ENCODE measurements at places on chromosomes 2 and 18.

- no peaks in the 10 kb centered on the region for H3K4me1 ChIP-seq
- no peak for DNase-seq
- H3K27ac ChIP-seq = no peak overlapping the region
- no peak overlapping the region for H3K4me3 ChIP-seq
These were observed 42.1 kb downstream of the TMEM37 start for GRCh38 chr2:119473621-119474370.

DNA sequence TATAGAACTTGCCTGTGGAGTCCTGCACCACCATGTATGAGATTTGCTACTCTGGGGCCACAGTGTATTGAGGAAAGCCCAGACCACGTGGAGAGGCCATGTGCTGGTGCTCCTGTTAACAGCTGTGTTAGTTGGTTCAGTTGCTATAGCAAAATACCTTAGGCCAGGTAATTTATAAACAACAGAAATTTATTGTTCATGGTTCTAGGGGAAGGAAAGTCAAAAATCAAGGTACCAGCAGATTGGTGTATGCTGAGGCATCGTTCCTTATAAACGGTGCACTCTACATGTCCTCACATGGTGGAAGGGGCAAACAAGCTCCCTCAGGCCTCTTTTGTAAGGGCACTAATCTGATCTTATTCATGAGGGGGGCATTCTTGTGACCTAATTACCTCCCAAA is 272.3 kb upstream of the FBXO11 start:
- no peaks in the 10 kb centered on the region for H3K4me1 ChIP-seq
- no peak overlapping the region for H3K4me3 ChIP-seq
- DNase-seq = no peak

DNA sequence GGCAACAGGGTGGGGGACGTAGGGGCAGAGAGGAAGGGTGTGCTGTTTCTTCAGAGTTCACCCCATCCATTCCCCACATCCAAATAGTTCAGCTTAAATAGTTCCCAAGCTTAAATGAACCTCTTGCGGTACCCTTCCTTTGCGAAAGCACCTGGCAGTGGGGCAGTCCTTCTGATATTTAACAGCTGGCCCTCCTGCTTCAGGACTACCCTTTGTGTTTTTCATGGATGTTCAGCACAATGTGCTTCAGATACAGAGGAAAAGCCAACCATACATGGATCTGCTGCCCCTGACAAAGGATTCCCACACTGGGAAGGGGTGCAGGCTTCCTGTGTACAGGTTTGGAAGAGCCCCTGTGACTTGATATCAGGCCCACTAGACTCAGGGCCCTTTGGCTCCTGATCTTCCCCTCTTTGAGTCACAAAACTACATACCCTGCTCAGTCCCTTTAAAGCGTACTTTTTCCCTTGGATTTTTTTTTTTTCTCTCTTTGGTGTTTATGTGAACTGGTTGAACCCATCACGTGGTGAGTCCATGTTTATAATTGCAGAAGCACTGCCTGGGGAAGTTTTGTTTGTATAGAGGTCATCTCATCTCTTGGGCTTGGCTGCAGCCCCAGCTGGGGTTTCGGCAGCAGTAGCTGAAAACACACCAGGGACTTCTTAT is 45.3 kb upstream of the IGFBP5 start:
- no peak overlapping the region for H3K4me3 ChIP-seq
- H3K27me3 ChIP-seq = peaks cover 21% of the 10 kb centered on the region

DNA sequence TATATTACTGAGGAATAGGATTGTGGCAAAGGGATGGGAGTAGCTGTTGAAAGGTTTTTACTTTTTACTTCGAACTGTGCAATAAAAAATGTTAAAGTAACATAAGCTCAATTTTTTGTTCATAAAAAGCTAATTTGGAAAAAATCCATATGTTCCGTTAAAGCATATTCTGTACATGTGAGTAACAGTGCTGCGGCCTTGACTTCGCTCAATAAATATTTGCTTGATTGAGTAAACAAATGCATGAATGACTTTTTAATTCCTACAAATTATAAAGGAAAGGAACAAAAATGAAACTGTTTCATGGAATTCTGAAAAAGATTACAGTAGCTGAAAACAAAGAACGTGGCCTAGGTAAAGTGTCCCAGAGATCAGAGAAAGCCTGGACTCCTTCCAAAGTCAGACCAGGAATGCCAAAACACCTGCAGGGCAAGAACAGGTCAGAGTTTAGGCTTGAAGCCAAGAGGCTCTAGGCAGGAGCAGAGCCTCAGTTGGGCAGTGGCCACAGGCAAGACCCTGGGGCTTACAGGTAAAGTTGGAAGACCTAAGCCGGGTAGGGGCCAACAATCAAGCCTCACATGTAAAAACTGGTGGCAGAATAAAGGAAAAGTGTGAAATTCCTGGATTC is 44.3 kb upstream of the FIGN start:
- no peak overlapping the region for H3K27ac ChIP-seq
- H3K36me3 ChIP-seq = no peaks in the 10 kb centered on the region

DNA sequence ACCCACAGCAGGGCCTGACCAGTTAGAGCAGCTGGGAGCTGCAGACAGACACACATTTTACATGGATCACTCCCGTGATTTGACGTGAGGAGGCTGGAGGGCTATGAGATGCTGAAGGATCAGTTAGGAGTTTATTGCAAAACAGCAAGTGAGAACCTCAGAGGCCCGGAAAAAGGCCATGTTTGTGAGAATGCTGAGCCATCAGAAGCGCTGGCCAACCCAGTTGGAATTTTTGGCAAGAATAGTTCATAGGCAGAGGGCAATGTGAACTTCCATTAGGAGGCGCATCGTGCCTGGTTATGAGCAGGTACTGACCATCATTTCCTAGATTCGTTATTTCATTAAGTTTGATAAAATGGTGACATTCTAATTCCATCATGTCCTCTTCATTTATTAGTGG is 23.3 kb upstream of the LMAN1 start:
- H3K27me3 ChIP-seq = peaks cover 18% of the 10 kb centered on the region
- H3K4me3 ChIP-seq = no peak overlapping the region
- H3K36me3 ChIP-seq = no peaks in the 10 kb centered on the region
- DNase-seq = no peak
- H3K4me1 ChIP-seq = no peaks in the 10 kb centered on the region

DNA sequence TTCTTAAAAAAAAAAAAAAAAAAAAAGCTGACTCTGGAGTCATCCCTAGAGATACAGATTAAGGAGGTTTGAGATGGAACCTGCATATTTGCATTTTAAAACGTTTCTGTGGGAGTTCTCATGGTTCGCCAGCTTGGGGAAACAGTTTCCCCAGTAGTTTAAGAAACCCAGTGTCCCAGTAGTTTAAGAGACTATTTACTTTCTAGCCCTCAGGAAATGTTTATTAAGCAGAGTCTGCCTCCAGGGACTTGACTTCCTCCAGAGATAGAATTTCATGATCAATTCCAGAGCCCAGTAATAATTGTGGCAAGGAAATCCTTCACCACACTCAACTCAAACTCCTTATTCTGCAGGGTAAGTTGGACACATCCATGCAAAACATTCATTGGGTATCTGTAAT is 39.1 kb downstream of the DIPK1C start:
- no peaks in the 10 kb centered on the region for H3K36me3 ChIP-seq
- no peak for DNase-seq
- H3K4me3 ChIP-seq = no peak overlapping the region
- H3K27me3 ChIP-seq = peaks cover 20% of the 10 kb centered on the region
- no peaks in the 10 kb centered on the region for H3K4me1 ChIP-seq

- H3K27me3 ChIP-seq = no peaks in the 10 kb centered on the region
- DNase-seq = no peak
- H3K27ac ChIP-seq = no peak overlapping the region
- no peak overlapping the region for H3K4me3 ChIP-seq
- H3K36me3 ChIP-seq = no peaks in the 10 kb centered on the region
These were observed 470.2 kb downstream of the FBXO15 start for GRCh38 chr18:73677450-73677849.

GRCh38 chr2:83971547-83971946 is 487.5 kb downstream of the SUCLG1 start:
- DNase-seq = no peak
- H3K4me3 ChIP-seq = no peak overlapping the region
- H3K27ac ChIP-seq = no peak overlapping the region
- no peaks in the 10 kb centered on the region for H3K27me3 ChIP-seq
- H3K36me3 ChIP-seq = no peaks in the 10 kb centered on the region

DNA sequence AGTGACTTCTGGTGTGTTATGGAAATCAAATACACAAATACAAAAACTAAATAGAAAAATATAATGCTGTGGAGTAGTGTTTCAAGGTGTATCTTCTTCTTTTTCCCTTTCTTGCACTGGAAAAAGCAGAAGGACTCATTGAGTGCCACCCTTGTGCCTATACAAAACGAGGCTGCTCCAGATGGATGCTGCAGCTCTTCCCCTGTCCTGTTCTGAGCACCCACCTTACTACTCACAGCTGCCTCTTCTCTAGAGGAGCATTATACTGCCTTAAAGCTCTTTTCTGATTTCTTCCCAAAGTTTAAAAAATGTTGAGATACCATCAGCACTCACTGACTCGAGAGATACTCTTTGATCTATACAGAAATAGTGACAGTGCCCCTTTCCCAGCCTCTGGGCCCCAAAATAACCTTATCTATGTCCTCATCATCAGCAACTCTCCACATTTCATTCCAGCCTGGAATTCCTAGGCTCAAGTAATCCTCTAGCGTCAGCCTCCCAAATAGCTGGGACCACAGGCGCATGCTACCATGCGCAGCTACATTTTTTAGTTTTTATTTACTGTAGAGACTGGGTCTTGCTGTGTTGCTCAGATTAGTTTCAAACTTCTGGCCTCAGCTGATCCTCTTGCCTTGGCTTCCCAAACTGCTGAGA is 1356.1 kb upstream of the NRXN1 start:
- no peaks in the 10 kb centered on the region for H3K4me1 ChIP-seq
- no peaks in the 10 kb centered on the region for H3K27me3 ChIP-seq
- H3K27ac ChIP-seq = no peak overlapping the region

DNA sequence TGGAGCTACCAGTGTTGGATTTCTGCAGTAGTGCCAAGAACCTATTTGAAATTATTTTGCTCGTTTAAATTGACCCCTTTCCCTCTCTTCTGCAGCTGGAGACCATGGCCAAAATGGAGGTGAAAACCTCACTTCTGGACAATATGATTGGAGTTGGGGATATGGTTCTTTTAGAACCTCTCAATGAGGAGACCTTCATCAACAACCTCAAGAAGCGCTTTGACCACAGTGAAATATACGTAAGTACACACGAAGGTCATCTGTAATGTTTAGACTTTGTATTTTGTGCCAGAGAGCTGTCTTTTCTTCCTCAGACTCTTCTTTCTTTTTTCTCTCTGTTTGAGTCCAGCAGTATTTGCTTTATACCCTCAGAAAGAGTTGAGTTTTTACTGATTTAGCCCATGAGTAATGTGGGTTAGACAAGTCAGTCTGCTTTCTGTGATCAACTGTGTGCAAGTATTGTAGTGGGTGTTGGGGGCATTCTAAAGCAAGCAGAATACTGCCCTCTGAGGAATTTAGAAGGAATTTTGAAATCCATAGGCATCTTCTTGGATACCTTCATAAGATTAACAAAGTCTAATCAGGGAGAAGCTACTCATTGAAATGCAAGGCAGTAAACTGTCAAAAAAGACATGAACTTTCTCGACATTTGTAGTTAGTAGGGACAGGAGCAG is 31.7 kb downstream of the MYO1B start:
- no peaks in the 10 kb centered on the region for H3K36me3 ChIP-seq
- DNase-seq = no peak

GRCh38 chr2:28568036-28568435 is 72.2 kb downstream of the PLB1 start:
- DNase-seq = no peak
- H3K27me3 ChIP-seq = peaks cover 17% of the 10 kb centered on the region
- no peak overlapping the region for H3K27ac ChIP-seq
- peaks cover 24% of the 10 kb centered on the region for H3K4me1 ChIP-seq
- H3K4me3 ChIP-seq = peak overlapping the region; percentile 85

DNA sequence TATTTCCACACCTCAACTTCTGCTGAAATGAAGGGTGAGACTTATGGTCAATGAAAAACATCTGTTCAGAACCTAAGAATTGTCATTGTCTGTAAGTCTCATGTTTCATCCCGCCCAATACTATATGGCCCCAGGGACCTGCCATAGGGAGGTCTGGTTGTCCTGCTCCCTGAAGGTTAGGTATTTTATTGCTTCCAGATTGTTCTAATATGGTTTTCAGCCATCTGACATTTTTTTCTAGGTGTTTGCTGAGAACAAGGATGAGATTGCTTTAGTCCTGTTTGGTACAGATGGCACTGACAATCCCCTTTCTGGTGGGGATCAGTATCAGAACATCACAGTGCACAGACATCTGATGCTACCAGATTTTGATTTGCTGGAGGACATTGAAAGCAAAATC is 7.3 kb downstream of the XRCC5 start:
- peaks cover 95% of the 10 kb centered on the region for H3K4me1 ChIP-seq
- peak overlapping the region; percentile 19 for H3K4me3 ChIP-seq
- H3K27ac ChIP-seq = peak overlapping the region; percentile 39
- no peak for DNase-seq
- peaks cover 91% of the 10 kb centered on the region for H3K36me3 ChIP-seq
- no peaks in the 10 kb centered on the region for H3K27me3 ChIP-seq

GRCh38 chr18:48167897-48168253 is 237.4 kb upstream of the SMAD2 start:
- DNase-seq = no peak
- H3K36me3 ChIP-seq = no peaks in the 10 kb centered on the region
- no peak overlapping the region for H3K4me3 ChIP-seq
- H3K27ac ChIP-seq = no peak overlapping the region

DNA sequence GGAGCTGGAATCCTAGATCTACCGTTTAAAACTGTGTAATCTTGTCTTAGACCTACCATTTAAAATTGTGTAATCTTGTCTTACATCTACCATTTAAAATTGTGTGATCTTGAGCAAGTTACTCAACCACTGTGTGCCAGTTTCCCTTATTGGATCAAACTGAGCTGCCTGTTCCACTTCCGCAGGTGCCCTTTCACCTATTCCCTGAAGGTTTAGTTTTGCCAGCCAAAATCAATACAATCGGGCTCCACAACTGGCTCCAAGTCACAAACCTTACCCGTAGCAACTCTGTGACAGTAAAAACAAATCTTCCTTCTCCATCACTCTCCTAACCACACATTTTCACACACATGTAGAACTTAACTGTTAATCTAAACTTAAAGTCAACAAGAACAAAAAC is 20.1 kb downstream of the DOCK10 start:
- H3K4me3 ChIP-seq = no peak overlapping the region
- H3K36me3 ChIP-seq = peaks cover 56% of the 10 kb centered on the region
- H3K27me3 ChIP-seq = no peaks in the 10 kb centered on the region

DNA sequence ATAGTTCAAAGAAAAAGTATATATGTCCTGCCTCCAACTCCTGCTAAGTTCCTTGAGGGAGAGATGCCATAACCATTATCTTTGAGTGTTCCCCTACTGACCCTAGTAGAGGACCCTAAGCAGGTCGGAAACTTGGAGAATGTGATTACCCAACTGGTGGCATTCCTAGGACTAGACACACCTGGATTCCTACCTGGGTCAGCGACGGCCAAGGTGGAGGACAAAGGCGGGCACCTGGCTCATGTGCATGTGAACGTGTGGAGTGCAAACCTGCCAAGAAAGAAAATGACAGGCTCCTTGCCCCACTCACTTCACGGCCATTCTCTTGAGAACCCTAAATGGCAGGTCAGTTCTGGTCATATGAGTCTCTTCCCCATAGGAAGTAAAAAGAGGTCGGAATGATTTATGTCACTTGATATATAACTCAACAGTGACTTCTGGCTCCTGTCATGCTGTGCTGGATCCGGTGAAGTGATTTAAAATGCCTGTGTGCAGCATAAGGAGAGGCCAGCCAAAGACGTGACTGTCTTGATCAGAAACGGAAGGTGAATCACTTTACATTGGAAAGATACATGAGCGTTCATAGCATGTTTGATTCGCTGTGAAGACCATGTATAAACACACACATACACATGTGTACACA is 371.6 kb downstream of the EIPR1 start:
- H3K27me3 ChIP-seq = no peaks in the 10 kb centered on the region
- no peaks in the 10 kb centered on the region for H3K4me1 ChIP-seq
- no peak overlapping the region for H3K27ac ChIP-seq
- H3K36me3 ChIP-seq = no peaks in the 10 kb centered on the region
- H3K4me3 ChIP-seq = no peak overlapping the region

Measured in activated CD8-positive, alpha-beta T cell treated with anti-CD3 and anti-CD28 coated beads, Interleukin-2, amount 10 ng/mL, durations not matched to agents 7 days and 5 days (primary cell).